ENCODE measurements at places on chromosomes 2 and 18.

DNA sequence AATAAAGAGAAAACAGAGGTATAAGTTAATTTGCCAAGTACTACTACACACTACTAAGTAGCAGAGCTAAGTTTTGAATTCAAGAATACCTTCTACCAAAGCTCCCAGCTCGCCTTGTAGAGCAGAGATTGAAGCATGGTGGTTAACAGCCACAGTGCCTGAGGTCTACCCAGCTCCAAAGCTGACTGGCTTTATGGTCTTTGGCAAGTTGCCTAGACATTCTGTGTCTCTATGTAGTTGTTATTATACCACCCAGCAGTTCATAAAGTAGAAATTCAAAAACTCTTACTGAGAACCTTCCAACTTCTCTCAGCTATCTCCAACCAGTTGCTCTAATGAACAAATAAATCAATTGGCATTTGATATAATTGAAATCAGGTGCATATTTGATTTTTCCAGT lies 87.8 kb downstream of the PDE11A start:
- no peak for DNase-seq

- DNase-seq, result peak; percentile 81
Observed at GRCh38 chr2:184597571-184597991, 748 bp upstream of the ZNF804A start.

DNA sequence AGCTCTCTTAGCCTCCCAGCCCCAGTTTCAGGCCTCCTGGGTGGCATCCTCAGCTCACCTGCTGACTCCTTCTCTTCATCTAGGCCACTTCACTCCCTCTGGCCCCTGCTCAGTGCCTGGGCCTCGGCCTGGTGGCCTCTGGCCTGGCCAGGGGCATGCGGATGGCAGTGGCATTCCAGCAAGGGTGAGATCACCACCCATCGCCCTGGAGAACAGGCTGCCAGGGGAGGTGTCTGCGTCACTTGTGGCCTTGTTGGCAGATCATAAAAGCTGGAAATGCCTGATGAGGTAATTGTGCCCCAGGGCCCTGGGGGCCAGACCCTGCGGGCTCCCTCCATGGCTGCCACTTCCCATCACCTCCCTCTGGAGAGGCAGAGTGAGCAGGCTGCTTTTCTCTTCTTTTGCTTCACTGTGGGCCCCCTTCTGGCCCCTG lies 72.5 kb upstream of the SMAD2 start:
- no peak for DNase-seq

DNA sequence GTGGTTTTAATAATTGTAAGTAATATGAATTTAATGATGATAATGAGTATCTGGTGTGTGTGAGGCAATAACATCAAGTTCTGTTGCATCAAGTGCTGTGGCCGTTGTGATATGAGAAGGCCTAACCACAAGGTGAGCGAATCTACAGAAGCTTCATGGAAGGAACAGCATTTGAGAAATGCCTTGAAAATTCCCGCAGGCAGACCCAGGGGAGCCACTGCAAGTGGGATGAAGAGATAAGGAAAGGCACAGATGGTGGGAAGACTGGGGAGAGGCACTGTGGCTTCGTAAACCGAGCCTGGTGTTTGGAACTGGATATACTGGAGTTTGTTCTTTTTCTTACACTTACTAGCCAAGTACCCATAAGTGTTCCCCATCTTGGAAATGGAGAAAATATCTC lies 357.5 kb downstream of the PTPRM start:
- no peak for DNase-seq

DNA sequence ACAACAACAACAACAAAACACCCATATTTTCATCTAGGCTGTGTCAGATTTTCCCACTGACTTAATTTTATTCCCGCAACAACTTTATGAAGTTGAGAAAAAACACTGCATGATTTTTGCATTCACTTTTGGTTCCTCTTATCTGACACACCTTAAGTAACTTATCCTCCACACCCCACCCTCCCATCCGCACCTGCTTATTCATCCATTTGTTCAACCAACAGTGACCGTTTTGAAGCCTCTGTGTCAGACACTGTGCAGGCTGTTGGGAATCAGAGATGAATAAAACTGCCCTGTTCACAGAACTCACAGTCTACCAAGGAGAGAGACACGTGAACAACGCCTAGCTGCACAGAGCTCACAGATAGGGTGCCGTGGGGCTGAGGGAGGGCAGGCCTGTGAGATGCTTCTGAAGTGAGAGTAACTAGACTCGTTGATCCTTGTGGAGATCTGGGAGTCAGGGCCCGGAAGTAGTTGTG lies 7.4 kb downstream of the CNNM4 start:
- no peak for DNase-seq

GRCh38 chr2:147549054-147549453 lies 295.8 kb upstream of the ACVR2A start:
- no peak for DNase-seq

GRCh38 chr2:233953087-233953801 lies 36.1 kb downstream of the TRPM8 start:
- DNase-seq, result no peak

- no peak for DNase-seq
Observed at GRCh38 chr2:235314371-235314930, 179.4 kb upstream of the AGAP1 start.

- DNase-seq, result no peak
Observed at GRCh38 chr2:428591-428990, 140.7 kb upstream of the ALKAL2 start.

- no peak for DNase-seq
Observed at GRCh38 chr2:165958313-165958960, 4.9 kb upstream of the TTC21B start.

DNA sequence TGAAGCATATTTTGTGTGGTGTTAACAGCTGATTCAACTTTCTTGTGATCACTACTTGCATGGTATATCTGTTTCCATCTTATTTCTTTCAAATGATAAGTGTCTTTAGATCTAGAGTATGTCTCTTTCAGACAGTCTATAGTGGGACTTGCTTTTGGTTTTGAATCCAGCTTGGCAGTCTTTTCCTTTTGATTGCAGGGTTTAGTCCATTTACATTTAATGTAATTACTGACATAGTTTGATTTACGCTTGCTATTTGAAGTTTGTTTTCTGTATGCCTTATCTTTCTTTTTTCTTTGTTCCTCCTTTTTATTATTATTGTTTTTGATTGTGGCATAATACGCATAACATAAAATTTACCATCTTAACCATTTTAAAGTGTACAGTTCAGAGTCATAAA lies 9.2 kb upstream of the RALBP1 start:
- DNase-seq, result no peak

DNA sequence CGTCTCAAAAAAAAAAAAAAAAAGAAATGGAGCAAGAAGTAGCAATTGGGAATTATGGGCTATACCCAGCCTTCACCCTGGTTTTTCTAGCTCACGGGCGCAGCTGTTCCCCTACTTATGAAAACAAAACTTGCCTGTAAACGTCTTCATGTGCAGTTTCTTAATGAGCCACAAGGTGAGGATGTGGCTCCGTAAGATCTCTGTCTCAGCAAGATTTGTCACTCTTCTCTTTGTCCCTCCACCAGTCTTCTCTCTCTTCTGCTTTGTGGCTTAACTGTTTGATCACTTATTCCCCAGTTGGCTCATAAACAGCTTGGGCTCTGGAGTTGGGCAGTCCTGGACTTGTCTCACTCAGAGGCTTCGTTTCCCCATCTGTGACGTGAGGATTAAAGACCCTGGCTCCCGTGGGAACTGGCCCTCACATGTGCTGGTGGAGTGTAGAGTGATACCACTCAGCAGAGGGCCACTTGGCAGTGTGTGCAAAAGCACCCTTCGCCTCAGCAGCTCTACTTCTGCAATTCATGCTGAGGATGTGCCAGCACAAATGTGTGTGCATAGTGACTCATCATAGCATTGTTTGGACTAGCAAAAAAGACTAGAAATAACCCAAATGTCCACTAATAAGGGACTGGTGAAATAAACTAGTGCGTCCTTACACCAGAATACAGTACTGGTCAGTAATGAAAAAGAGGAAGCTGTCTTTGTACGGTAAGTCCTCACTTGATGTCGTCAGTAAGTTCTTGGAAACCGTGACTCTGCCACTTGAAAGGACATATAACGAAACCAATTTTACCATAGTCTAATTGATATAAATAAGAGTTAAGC lies 8.7 kb downstream of the CEP68 start:
- peak; percentile 87 for DNase-seq

DNA sequence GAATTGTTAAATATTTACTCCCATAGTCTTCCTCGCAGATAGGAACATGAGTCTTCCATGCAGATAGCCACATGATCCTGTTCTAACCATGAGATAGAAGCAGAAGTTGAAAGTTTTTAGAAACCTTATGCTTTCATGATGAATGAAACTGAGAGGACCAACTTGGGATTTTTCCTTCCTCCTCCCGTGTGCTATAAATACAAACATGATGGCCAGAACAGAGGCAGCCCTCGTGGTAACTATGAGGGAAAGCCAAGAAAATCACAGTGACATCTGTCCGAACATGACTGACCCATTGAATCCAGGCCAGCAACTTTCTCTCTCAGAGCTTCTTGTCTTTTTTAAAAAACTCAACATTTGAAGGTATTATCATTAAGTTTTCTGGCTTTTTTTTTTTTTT lies 78.5 kb downstream of the ACAA2 start:
- DNase-seq, result no peak

- DNase-seq, result no peak
Observed at GRCh38 chr2:2112416-2113105, 218.5 kb downstream of the MYT1L start.

DNA sequence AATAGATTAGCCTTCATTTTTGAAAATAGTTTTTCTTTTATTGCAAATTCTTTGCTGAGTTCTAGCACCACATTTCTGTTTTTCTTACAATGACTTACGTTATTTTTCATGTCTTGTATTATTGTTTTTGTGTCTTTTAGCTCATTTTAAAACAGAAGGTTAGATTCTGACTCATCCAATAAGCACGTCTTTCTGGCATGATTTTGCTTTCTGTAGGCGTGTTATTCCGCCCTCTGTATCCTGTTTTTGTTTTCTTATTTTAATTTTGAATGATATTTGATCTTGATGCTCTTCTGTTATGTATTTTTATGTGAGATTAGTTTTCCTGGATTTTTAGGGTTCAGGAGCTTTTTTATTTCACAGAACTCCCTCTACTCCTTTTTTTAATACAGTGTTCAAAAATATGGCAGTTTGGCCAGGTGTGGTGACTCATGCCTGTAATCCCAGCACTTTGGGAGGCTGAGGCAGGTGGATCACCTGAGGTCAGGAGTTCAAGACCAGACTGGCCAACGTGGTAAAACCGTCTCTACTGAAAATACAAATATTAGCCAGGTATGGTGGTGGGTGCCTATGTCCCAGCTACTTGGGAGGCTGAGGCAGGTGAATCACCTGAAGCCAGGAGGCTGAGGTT lies 145.0 kb downstream of the CLIP4 start:
- DNase-seq, result no peak

GRCh38 chr2:26428846-26429245 lies 27.1 kb downstream of the DRC1 start:
- no peak for DNase-seq

GRCh38 chr18:52403291-52404021 lies 63.5 kb downstream of the DCC start:
- DNase-seq, result no peak

GRCh38 chr18:52481116-52481515 lies 141.1 kb downstream of the DCC start:
- no peak for DNase-seq

DNA sequence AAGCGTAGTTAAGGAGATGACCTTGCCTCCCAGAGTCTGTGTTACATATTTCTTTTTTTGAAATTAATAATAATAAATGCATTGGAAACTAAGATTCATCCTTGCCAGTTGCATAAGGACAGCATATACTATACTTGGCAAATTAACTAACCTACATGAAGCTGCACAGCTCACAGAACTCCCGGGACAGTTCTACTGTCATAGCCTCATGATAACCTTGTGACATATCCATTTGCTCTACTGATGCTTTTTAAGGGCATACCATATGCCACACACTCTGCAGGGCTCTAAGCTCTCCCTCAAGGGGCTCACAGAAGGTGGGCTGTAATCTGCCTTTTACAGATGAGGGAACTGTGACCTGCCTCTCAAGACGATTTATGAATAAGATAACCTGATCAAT lies 3.8 kb downstream of the ITGB1BP1 start:
- DNase-seq, result peak; percentile 39

DNA sequence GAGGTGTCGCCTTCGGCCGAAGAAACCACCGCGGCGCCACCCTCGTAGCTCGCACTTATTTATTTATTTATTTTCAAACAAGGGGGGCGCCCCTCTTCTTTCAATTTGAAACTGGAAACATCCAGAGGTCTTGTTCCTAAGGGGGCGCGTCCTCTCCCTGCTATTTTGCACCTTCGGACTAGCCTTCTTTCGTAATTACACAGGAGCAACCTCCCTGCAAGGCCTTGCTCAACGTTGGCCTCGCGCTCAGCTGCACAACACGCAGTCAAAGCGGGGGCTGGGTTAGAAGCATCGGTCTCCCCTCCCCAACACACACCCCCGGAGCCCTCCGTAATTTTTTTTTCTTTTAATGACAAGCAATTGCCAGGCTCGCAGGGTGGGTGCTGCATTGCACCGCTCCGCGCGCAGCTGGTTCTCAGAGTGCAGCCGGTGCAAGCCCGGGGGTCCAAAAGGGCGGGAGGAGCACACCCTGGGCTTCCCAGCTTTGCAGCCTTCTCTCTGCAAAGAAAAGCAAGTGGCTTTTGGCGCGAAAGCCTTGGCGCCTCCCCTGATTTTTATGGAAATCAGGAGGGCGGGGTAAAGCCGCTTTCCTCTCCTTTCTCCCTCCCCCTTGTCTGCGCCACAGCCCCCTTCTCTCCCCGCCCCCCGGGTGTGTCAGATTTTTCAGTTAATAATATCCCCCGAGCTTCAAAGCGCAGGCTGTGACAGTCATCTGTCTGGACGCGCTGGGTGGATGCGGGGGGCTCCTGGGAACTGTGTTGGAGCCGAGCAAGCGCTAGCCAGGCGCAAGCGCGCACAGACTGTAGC lies at the start of gene MYCN:
Gene MYCN, plus strand, starts transcription at position 697 of the 807 bp plus-strand sequence. CDS start 1,515 bp downstream, outside the sequence.
- DNase-seq, result peak; percentile 67

GRCh38 chr2:50962731-50963130 lies 69.2 kb downstream of the NRXN1 start:
- DNase-seq, result no peak

DNA sequence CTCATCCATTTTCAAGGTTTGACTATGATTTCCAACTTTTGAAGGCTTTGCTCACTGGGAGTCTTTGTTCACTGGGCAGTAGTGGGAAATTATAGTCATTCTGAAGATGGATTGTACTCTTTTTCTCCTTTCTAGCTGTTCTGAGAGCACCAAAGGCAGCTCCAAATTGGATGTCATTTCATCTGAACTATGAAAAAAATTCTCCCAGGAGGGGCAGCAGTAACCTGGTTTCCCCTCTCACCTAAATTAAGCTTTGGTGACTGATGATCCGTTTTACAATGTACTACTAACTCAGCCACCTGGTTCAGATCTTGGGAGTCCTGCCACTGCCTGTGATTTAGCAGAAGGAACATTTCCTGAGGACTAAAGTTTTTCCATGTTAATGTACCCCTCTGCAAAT lies 17.6 kb downstream of the ARHGEF33 start:
- DNase-seq, result no peak

- no peak for DNase-seq
Observed at GRCh38 chr2:122749405-122749804, 994.0 kb downstream of the TSN start.

GRCh38 chr2:185745864-185746859 lies 7.6 kb downstream of the FSIP2 start:
- DNase-seq, result no peak

Measured in inflammatory macrophage treated with lipopolysaccharide for 1 hour (primary cell).